AG09309 (cell line): ENCODE measurements at places on chromosomes 2 and 18.

- DNase-seq: no peak
Observed at GRCh38 chr2:234163510-234164045, 113.1 kb downstream of the SPP2 start.

GRCh38 chr18:60982329-60982695 is 350.9 kb upstream of the CDH20 start:
- DNase-seq: no peak

DNA sequence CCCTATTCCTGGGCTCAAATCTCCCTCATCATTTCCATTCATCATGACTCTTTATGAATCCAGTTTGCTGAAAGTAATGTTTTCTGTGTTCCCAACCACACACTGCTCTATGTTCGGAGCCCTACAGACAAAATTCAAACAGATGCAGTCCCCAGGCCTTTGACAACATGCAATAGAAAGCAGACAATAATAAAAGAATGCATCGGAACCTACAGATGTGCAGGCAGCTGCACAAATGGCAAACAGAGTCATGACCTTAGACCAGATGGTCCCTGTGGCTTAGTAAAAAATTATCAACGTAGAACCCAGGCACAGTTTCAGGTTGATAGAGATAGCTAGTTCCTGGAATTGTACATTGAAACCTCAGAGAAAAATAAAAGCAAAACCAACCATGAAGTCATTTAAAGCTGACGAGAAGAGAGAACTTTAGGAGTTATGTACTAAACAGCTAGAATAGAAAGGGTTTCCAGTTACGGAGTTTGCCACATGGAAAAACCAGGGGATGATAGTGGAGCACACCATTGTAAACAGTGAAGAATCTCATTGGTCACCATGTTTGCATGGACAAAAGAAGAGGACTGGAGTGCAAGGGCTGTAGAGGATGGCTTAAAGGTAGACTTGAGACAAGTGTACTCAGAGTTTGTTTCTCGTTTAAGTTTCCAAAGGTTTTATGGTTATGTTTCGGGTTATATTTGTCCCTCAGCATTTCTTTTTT is 23.2 kb upstream of the ACVR1 start:
- no peak for DNase-seq

DNA sequence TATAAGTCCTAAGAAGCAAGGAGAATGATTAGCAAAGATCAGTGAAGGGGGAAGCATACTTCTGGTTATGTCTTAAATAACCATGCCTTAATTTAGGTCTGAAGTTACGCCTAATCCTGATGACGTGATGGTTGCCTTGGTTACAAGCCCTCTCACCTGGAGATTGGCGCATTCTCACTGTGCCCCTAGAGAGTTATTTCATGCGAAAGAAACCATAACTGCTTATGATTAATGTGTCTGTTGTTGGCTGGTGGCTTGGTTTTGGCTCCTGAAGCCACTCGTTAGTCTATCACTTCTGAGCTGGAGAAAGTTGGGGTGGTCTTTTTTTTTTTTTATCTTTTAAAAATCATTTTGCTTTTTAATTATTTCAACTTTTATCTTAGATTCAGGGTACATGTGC is 47.0 kb downstream of the TNFRSF11A start:
- DNase-seq: no peak

DNA sequence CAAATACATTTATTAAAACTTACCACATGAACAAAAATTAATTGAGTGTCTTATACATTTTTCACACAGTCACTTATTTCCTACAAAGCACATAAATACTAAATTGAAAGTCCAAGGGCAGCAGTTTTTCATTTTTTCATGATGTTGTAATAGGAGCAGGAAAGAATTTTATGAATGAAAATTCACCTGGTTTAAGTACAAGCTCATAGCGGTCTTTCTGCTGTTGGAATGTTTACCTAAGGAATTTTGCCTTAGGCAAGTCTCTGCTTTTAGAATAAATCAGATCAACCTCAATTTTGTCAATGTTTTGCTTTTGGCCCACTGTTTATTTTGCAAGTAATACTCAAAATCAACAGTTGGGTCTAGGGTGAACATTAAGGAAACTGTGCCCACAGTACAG is 40.0 kb downstream of the ETAA1 start:
- DNase-seq: no peak

DNA sequence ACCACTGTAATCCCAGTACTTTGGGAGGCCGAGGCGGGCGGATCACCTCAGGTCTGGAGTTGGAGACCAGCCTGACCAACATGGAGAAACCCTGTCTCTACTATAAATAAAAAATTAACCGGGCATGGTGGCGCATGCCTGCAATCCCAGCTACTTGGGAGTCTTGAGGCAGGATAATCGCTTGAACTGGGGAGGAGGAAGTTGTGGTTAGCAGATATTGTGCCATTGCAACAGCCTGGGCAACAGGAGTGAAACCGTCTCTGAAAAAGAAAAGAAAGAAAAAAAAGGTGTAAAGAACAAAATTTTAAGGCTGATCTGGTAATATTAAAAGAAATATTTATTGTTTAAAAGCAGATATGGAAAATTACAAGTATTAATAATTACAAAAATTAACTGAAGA is 29.7 kb downstream of the ZNF804A start:
- no peak for DNase-seq

DNA sequence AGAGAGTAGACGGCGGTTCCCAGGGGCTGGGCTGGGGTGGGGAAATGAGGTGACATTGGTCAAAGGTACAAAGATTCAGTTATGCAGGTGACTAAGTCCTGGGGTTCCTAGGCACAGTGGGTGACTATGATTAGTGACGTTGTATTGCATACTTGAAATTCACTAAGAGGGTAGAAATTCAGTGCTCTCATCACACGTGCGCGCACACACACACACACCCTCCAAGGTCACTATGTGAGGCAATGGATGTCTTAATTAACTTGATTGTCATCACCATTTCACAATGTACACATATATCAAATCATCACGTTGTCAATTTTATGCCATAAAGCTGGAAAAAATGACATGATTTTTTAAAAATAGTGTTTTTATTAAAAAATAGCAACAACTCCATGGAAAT is 92.9 kb upstream of the ALKAL2 start:
- DNase-seq: no peak

DNA sequence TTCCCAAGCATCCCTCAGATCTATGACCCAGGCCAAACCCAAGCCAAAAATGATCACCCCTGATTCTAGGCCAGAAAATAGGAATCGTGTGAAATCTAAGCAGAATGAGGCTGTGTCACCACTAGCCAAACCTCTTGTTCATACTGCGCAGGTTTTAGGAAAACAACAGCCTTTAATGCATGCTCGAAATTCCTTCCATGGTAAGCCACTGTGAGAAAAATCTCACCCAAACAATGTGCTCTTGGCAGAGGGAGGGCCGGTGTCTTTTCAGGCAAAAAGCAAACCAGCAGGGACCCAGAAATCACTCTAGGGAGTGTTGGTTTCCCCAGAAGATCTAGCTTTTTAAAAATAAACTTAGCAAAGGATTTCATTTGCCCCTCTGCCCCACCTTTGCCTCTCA is 71.2 kb upstream of the FOSL2 start:
- no peak for DNase-seq

GRCh38 chr2:60954139-60954538 is 63.4 kb upstream of the PEX13 start:
- no peak for DNase-seq

DNA sequence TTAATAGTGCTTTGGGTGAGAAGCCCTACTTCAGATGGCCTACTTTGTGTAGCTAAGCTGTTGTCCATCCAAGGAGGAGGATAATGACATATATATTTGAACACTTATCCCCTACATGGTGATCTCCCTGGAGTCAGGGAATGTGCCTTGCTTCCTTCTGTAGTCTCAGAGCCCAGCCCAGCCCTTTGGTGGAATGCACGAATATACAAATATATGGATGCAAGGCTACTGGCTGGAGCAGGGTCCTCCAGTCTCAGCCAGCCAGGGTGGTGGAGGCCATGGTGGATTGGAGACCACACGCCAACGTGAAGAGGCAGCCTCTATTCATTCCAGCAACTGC is 150.6 kb upstream of the RIOK3 start:
- no peak for DNase-seq

DNA sequence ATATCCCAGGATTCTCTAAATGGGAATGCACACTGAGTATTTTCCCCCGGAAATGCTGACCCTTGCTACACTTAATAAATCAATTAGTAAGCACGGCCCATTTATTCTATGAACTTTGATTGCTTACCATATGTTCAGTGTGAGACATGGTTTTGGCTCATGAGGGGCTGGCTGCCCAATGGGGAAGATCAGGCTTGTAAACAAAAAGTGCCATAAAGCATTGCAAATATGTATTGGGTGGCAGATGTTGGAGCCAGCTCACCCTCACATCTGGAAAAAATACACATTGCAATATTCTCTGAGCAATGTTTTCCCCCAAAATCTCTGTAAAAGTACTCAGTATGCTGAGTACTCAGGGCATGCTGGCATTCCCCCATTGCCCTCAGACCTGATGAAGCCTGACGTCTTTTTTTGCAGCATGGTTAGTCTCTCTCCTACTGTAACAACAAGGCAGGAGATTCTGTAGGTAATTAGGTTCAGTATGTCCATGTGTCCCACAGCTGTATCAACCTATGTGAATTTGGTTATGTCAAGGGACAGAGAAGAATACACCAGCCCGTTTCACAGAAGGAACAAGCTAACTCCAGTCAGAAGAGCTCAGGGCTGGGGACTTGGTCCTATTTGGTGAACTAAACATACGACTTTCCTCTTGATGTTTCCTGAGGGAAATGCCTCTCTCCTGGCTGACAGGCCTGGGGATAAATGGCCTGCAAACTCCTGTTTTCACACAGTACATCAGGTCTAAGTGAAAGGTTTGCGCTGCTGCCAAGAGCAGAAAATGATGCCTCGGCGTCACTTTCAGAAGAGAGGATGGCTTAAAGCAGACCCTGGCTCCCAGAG is 202.4 kb downstream of the INSIG2 start:
- no peak for DNase-seq

DNA sequence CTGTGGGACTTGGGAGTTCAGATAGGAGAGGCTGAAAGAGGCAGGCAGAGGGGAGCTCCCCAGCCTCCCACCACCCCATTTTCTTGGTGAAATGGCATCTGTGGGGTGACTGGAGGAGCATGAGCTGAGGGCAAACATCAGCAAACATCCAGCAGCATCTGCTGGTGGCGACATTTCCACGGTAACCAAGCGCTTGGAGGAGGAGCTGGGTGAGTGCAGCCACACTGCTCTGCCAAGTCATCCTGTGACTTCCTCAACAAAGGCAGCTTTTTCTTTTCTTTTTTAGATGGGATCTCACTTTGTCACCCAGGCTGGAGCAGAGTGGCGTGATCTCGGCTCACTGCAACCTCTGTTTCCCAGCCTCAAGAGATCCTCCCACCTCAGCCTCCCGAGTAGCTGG is 5.6 kb downstream of the TXNL4A start:
- DNase-seq: no peak

GRCh38 chr2:42348113-42348805 is 12.8 kb downstream of the COX7A2L start:
- DNase-seq: no peak

DNA sequence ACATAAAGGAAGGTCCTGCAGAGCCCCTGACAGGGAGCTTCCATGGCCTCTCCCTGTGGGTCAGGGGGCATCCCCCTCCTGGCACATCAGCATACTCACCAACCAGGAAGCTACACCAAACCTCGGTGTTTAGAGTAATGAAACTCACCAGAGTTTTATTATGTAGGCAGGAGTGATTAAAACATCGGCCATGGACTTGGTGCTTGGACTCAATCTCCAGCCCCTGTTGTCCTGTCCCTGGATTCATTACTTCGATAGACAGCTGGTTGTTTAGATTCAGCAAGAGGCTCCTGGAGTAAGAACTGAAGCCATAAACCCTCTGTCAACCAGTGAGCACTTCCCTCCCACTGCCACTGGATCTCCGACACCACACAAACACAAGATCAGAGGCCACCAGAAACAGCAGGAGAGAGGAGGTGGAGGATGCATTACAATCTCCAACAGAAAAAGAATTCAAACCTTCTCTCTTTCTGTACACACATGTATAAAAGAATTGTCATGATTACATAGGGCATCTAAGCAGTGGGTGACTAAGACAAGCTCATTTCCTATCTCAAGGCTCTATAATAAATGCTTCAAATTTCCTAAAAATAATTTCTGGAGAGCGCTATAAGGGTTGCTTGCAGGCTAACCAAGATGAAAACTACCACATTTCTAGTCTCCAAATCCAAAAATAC is 27.2 kb downstream of the TBC1D8 start:
- no peak for DNase-seq

DNA sequence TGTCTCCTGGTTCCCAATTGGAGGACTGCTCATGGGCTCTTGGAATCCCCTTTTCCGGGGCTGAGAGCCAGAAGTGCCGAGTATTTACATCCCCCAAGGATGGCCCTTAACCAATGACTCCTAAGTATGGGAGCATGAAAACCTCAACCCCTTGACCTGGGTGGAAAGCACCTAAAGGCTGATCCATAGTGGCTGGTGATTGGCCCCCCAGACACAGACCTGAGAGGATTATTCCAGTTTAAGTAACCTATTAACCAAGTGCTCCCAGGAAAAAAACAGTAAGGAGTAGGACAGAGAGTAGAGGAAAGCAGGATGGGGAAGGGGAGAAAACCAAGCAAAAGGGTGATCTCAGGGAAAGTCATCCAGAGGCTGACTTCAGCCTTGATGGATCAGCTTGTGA is 206.1 kb upstream of the RND3 start:
- DNase-seq: no peak

DNA sequence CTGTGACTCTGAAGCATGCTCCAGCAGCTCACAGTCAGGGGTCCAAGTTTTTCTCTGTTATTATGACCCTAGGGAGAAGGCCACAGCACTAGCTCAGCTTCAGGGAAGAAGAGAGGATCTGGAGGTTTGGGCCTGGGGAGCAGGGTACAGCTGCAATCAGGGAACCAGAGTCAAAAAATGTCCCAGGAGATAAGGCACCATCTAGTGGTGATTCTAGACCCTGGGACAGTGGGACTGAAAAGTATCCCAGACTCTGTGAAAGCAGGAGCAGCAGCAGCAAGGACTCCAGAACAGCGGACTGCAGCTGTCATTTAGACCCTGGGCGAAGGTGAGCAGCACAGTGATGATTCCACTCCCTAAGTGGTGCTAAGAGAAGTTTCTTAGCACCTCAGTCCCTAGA is 278.4 kb upstream of the DDX18 start:
- no peak for DNase-seq

DNA sequence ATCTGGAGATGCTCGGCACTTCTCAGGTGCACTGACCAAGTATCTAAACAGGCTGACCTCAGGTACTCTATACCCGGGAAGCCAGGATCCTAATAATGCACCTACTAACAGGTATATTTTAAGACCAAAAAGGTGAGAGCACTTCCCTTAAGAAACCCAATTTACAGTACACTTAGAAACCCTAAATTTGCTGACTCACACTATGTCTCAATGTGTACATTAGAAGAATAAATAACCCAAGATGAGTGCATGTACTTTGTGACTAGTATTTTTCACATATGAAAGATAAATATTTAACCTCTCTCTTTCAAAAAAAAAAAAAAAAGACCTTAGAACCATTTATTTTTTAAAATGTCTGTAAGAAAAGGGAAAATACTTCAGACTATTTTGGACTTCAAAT is 118.8 kb downstream of the ZNF516 start:
- DNase-seq: no peak
